Stimulated activated CD8-positive, alpha-beta memory T cell treated with anti-CD3 and anti-CD28 coated beads, Interleukin-4, amount 100 ng/mL, for 4 hours (primary cell): ENCODE measurements at places on chromosomes 5 and 9.

DNA sequence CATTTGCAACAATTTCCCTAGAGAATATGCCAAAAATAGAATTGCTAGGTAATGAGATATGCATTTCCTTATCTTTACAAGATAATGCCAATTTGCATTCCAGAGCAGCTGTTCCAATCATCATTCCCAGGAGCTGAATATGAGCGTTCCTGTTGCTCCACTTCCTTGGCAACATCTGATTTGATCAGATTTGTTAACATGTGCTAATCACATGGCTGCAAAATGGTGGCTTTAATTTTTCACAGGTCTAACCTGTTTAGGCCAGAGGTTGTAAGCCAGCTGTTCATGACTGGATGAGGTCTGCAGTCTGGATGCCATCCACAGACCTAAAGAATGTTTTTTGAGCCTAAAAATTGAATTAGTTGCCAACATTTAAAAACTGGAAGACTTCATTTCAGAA, 220.7 kb upstream of the IL12B start:
- DNase-seq, result no peak

GRCh38 chr9:91842358-91843049, 107.5 kb downstream of the ROR2 start:
- DNase-seq, result no peak

DNA sequence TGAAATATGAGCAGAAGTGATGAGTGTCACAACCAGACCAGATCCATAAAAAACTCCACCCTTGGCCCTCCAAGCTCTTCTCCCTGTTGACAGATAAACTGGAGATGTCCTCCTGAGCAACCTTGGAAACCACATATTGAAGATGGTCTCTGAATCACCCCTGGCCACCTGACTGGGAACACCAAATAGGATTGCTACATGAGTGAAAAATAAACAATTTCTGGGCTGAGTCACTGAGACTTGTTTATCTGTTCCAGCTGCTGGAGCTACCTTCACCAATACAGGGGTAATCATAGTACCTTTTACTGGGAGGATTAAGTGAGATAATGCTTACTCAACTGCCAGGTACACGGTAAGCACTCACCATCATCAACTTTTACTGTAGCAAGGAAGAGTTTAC, 53.3 kb downstream of the PCA3 start:
- no peak for DNase-seq

DNA sequence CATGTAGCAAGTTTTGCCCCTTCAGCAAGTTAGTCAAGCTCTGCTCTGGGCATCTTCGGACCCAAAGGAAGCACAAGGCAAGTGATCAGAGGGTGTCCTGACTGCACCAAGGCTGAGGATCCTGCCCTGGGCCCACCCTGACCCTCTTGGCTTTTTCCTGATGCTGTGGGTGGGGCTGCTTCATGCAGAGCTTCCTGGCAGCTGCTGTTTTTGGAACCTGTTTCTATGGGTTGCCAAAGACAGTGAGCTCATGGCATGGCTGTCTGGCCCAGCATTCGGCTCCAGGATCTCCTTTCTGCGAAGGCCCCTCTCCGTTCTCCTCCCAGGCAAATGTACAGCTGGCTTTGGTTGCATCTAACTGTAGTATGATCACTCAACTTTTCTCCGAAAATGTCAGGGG, 497.9 kb downstream of the ARHGEF28 start:
- DNase-seq, result no peak

DNA sequence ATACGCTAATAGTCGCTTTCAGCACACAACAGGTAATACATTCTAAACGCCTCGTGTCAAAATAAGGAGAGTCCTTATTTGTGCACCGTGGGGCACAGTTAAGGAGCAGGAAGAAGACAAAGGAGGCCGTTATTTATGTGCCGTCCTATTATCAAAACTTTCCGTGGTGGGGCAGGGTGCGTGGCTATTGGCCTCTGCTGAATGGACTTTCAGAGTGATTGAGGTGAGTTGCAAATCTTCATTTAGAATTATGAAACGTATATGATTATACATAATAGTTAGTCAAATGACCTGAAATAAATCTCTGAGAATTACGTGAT, 833 bp downstream of the C5orf24 start:
- DNase-seq, result no peak

- no peak for DNase-seq
Measured at GRCh38 chr5:133864711-133865110, 103.7 kb downstream of the C5orf15 start.

DNA sequence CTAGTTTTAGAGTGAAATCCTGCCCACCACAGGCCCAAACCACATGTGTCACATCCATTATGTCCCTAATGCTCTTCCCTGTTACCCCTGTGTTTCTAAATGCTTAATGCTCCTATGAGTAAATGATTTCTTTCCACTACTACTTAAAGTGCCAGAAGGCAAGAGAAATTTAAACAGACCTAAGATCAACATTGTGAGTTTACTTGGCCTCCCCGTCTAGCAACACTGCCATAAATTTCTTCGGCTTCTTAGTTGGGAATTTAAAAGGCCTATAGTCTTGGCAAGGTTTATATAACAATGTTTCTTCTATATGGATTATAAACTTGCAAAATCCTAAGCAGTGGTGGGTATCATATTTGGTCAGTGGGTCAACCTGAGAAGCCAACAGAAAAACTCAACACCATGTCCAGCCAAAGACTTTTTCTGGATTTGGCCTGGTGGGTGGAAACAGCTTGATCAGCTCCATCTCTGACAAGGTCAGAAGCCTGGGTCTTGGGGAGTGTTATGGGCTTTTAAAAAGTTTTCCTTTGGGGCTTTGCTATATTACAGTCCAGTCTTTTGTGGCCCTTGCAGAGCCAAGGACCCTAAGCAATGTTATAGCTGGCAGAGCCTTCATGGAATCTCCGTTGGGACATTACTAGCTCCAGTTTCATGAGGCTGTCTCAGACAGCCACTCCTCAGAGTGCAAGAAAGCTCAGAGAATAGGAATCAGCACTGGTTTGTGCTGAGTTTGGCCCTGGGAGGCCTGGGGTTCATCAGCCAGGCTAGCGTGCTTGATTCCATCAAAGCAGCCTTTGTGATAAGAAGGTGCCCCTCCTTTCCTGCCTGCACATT, 119.8 kb downstream of the PRDM6 start:
- no peak for DNase-seq

DNA sequence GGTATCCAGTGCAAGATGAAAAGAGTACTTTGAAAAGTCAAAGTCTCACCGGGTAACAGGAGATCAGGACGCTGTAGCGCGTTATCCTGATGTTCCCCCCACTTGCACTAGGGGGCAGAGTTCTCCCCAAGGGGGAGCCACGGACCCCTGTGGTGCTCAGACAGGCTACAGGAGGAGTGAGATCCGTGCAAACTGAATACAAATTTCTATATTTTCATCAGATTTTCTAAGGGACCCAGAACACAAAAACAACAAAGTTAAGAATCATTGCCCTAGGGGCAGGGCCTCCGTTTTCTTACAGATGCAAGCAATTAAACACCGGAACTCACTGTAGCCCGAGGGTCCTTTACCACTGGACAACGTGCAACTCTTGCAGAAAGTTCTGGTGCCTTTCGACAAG, 2.0 kb downstream of the MYO10 start:
- no peak for DNase-seq

- DNase-seq, result no peak
Measured at GRCh38 chr9:124386201-124386600, 29.0 kb downstream of the PSMB7 start.

- DNase-seq, result no peak
Measured at GRCh38 chr5:10173716-10174115, 76.0 kb downstream of the ATPSCKMT start.

GRCh38 chr5:7395432-7395946, 449 bp upstream of the ADCY2 start:
- no peak for DNase-seq

DNA sequence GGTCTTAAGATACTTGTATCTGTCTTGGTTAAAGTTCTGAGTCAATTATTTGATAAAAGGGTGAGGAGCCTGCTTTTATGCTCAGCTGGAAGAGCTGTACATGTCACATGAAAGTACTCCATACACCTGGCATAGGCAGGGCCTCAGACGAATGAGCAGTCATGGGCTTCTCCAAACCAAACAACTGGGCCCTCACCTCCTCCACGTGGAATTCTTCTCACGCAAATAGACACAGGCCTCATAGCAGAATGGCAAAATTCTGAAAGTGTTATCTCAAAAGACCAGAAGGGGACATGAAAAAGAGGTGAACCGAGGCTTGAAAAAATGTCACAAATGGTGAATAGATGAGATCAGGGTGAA, 48.6 kb downstream of the FAM240B start:
- no peak for DNase-seq

GRCh38 chr5:98769959-98770208, 3.6 kb upstream of the RGMB start:
- DNase-seq, result no peak

- DNase-seq, result no peak
Measured at GRCh38 chr5:79612667-79613198, 492 bp downstream of the TENT2 start.

DNA sequence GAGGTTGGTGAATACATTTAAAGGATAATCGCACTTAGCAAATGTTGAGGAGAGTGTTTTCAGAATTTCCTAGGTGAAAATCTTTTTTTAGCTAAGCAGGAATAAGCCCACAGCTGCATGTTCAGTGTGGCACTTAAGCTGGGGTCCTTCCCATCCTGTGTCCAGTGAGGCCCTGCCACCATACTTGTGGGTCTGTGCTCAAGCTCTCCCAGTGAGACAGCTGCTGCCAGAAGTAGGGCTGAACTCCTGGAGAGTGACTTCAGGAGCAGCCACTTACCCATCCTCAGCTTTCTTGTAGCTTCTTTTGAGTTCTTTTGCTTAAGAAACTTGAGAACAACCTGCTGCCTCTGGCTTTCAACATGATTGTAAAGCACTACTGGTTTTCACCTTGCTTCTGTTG, 110.0 kb upstream of the DHFR start:
- DNase-seq, result no peak

DNA sequence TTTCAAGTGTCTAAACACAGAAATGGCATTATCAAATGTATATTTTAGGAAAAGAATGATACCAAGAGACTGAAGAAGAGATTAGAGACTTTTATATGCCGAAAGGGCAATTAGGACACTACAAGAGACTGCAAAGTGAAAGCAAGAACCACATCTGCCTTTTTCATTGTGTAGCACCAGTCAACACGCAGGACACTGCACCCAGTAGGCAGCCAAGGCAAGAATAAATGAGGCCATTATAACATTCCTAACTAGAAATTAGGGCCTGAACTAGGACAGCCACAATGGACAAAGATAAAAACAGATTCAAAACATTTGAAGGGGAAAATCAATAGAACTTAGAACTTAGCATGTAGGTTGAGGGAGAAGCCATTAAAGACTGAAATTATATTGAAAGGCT, 10.8 kb downstream of the CETN3 start:
- DNase-seq, result no peak

DNA sequence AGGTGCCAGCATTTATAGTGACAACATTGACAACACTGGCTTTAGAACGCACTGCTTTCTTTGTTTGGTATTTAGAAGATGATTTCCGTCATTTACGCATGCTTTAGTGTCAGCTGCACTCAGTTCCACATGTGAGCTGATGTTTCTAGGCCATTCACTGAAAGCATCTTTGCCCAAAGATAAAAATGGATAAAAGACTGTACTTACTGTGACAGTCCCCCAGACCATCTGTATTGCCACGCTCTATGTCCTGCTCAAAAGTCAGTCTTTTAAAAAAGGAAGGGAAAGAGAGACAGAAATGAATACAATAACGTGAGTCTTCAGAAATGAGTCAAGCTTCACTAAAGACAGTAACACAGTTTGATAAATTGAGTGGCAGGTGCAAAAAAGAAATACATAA, 99.3 kb downstream of the SEMA6A start:
- no peak for DNase-seq

DNA sequence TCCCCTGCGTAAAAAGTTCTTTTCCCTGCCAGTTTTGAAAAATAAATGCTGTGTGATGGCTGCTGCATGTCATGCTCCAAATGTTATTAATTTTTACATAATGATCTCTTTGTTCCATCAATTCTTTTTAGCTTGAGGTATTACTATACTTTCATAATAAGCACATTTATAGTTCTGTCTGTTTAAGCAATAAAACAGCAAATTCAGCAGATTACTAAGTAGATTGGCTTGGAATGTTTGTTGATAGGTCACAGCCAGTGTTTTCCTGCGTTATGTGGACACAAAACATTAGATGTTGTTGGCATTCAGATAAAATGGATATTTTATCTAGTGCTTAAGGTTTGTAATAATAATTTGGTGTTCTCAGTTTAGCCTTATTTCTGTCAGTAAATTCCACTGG, 242.0 kb downstream of the KDM4C start:
- no peak for DNase-seq

- no peak for DNase-seq
Measured at GRCh38 chr5:137566780-137567179, 67.7 kb upstream of the SPOCK1 start.

DNA sequence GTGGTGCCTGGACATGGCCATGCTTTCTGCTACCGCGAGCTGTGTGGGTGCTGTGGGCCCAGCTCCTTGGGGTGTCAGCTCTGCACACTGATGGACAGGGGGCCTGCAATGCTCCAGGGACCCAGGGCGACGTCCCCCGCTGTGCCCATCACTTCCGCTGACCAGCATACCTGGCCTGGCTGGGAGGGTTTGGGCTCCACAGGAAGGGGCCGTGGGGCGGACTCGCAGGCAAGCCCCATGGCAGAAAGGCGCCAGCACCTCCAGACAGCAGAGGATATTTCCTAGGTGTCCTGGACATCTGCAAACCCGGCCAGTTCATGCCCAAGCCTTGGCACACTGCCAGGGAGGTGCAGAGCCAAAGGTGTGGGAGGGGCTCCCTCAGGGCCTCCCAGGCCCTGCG, 295.8 kb upstream of the IRX4 start:
- DNase-seq, result no peak

GRCh38 chr5:14266171-14266570, 123.0 kb downstream of the TRIO start:
- no peak for DNase-seq

DNA sequence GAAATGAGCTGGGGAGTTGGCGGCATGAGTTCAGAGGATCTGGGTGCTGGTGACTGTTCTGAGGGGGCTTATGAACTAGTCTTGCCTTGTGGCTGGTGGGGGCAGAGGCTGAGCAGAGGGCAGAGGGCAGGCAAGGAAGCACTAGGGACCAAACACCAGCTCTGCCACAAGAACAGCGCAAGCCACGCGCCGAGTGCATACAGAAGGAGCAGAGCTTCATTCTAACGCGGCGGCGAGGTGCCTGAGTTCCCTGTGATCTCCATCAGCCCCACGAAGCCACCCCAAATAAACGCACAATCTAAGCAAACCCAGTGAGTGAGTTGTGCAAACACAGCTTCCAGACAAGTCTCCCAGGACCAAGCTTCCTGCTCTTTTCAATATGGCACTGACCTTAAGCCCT, 110.6 kb upstream of the ALDH1B1 start:
- no peak for DNase-seq

- DNase-seq, result no peak
Measured at GRCh38 chr5:43313854-43314457, 744 bp upstream of the HMGCS1 start.

- no peak for DNase-seq
Measured at GRCh38 chr9:97564291-97565175, 63.1 kb downstream of the TMOD1 start.

DNA sequence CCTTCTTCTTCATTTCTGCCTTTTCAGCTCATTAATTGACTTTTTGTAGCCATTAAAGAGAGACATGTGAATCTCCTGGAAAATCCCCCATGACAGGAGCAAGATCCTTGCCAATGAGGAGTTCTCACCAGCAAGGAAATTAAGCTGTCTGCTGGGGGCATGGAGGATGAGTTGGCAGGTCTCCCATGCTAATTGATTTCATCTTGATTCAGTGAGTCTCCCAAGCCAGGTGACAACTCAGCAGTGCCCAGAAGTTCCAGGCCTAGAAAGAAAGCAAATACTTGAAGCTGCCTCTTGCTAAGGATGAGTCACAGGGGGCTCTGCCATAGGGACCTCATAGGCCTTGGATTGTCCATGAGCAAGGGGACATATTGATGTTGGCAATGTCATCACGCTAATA, 30.0 kb upstream of the ADRA1B start:
- no peak for DNase-seq
